ENCODE measurements at places on chromosomes 4 and X.

DNA sequence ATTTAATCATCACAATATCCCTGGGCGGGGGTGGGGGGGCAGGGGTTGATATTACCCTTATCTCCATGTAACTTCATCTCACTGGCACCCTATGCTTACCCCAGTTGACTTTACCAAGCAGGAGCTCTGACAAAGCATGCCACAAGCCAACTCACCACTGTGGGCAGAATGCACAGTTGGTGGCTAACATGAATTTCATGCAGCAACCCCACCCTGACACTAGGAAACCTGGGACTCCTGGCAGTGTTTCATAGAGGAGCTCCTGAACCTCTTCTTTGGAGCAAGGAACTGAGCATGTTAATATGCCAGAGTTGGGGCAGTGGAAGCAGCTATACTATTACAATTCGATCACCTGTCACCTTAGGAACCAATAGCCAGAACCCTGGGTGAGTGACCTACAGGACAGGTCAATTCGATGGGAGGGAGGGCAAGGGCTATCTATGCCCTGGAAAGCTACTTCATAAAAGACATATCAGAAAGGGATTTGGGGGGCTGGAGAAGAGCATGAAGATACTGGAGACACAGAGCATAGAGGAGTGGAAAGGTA lies 97.2 kb upstream of the ACSL4 start:
- DNase-seq = no peak

- no peak for DNase-seq
Measured at GRCh38 chrX:40483502-40483901, 97.3 kb upstream of the ATP6AP2 start.

GRCh38 chr4:83759611-83760010 lies 223.7 kb downstream of the GPAT3 start:
- no peak for DNase-seq

DNA sequence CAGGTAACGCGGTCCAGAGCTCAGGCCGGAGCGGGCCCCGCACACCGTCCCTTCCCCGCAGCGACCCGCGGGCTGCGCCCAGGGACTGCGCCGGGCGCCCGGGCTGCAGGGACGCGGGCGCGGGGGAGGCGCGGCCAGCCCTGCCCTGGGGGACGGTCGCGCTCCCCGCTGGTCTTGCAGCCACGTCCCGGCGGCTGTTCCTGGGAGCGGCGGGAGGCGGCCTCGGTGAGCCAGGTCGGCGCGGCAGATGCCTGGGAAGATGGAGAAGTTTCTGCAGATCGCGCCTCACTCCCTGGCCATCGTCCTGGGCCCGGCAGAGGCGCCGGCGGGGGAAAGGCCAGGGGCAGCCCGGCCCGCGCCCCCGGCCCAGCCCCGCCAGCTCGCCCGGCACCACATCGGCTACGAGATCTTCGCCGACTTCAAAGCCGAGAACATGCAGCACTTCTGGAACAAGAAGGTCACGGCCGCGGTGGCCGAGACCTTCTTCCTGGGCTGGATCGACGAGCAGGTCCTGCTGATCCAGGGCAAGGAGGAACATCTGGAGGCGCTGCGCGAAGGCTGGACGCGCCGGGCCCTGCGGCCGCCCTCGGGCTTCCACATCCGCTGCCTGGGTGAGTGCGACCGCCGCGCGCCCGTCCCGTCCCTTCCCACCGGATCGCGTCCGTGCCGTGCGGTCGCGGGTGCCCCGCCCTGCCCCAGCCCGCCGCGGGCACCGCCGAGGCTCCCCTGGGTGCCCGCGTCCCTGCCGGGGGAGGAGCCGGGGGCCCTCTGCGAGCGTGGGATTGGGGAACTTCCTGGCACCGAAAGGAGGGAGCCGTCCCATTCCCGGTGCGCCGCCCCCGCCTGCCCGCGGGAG lies 107.4 kb upstream of the STOX2 start:
- DNase-seq = no peak

- no peak for DNase-seq
Measured at GRCh38 chr4:153116291-153116680, 88.0 kb upstream of the TRIM2 start.

GRCh38 chrX:101051549-101052302 lies at the start of gene TRMT2B:
TSS of gene TRMT2B (minus strand) at chrX:101052111. CDS start at chrX:101042289, 9,822 bp downstream.
- peak; percentile 58 for DNase-seq

GRCh38 chr4:40058854-40059253 lies 2.2 kb downstream of the N4BP2 start:
- no peak for DNase-seq

GRCh38 chr4:38587106-38587505 lies 76.9 kb upstream of the KLF3 start:
- DNase-seq = no peak
